ENCODE measurements at places on chromosomes 4 and X.

DNA sequence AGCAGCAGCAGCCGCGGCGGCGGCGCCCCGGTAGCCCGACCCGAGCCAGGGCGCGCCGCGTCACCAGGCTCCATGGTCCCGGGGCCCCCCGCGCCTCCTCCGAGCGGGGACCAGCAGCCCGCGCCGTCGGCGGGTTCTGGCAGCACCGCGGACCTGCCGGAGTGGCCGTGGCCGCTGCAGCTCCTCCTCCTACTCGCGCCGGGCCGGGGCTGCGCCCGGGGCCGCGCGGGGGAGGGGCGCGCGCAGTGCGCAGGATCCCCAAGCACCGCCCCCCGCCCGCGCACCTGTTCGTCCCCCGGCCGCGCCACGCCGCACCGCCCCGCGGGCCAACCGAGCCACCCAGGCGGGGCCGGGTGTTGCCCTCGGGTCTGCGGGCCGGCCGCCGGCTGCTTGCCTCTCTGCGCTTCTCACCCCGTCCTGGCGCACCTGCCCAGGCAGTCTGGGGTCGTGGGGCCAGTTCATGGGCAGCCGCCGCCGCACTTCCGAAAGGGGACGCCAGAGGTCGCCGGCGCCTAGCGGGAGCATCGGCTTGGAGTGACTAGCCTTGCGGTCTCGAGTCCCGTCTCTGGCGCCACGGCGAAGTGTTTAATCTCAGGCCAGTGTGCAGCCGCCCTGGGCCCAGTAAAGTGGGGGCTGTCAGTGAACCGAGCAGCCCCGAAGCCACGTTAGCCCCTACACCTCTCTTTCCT is at the start of gene SLC9A7:
SLC9A7 (minus strand) TSS at position 163 of the 689 bp plus-strand sequence; CDS start at position 74, 89 bp downstream.
- peak; percentile 59 for DNase-seq

DNA sequence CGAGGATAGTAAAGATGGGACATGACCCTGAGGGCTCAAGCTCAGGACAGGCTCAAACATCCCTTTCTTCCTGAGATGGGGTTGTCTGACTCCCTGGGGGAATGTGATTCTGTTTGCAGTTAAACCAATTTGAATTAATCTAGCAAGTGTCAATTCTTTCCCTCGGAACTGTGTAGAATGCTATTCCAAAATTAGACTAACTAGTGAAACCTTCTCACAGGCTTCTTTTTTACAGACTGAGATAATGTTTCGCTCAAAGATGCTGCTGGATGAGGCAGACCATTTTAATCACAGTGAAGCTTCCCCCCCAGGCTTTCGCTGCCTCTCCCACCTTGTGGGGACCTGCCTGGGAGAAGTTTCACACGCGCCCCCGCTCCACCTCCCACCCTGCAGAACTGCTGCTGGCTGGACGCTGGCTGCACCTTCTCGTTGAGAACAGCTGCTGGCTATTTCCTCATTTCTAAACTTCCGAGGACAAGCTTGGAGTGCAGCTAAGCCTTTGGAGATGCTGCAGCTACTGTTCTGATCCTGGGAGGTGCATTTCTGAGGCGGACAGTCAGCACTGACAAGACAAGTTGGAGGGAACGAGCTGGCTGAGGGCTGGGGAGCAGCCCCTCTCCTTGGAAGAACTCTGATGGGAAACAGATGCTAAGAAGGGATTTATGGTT is 297.8 kb downstream of the RAPGEF2 start:
- DNase-seq: no peak

- DNase-seq: no peak
These were observed 10.5 kb downstream of the TBC1D14 start for GRCh38 chr4:6920171-6920570.

DNA sequence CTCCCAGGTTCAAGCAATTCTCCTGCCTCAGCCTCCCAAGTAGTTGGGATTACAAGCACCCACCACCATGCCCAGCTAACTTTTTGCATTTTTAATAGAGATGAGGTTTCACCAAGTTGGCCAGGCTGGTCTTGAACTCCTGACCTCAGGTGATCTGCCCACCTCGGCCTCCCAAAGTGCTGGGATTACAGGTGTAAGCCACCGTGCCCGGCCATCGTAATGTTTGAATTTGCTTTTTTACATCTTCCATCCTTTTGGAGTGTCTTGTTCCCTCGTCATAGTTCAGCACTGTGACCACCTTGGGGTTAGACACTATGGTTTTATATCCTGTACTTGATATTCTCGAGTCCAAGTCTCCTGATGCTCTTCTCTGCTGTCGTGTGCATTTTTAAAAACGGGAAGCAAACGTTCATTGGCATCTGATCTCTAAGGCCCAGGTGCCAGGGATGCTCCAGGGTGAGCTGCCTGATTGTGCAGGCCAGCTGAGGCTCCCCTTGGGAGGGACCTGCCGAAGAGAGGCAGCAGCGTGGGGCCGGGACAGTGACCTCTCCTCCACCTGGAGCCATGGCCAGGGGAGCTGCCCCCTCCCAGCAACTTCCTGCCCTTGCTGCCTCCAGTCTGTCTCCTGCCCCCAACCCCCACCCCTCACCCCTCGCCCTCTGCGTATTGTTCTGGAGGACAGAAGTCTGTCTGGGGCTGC is 16.7 kb downstream of the DGKQ start:
- no peak for DNase-seq

- no peak for DNase-seq
These were observed 68.4 kb upstream of the IQCM start for GRCh38 chr4:149884046-149884445.

- DNase-seq: no peak
These were observed 6.6 kb downstream of the TLL1 start for GRCh38 chr4:165879641-165880040.

DNA sequence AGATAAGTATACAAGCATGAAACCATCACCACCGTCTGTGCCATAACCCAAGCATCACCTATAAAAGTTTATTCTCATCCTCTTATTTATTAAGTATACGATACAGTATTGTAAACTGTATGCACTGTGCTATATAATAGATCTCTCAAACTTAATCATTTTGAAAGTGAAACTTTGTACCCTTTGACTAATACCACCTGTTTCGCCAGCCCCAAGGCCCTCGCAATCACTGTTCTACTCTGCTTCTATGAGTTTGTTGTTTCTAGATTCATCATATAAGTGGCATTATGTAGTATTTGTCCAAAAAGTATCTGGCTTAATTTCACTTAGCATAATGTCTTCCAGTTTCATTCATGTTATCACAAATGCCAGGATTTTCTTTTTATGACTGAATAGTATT is 72.1 kb upstream of the DOCK11 start:
- no peak for DNase-seq

- no peak for DNase-seq
These were observed 7.5 kb upstream of the PDLIM3 start for GRCh38 chr4:185542626-185543315.

DNA sequence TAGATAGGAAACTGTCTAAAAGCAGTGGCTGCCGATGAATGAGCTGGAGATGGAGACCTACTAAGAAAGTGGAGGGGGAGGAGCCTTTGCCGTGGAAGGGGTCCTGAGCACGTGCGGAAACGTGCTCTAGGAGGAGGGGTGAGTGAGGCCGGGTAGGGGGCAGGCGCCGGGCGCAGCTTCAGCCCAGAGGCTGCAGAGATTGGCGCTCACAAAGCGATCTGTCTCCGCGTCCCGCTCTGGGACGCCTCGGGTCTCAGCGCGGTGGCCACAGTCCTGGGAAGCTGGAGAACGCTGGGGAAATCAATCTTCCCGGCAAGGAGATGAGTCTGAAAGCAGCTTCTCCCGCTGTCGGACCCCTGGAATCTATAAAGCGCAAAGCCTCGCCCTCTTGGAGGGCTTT is 444 bp upstream of the ARHGAP6 start:
- no peak for DNase-seq

- DNase-seq: no peak
These were observed 23.9 kb downstream of the SORBS2 start for GRCh38 chr4:185787926-185788679.

DNA sequence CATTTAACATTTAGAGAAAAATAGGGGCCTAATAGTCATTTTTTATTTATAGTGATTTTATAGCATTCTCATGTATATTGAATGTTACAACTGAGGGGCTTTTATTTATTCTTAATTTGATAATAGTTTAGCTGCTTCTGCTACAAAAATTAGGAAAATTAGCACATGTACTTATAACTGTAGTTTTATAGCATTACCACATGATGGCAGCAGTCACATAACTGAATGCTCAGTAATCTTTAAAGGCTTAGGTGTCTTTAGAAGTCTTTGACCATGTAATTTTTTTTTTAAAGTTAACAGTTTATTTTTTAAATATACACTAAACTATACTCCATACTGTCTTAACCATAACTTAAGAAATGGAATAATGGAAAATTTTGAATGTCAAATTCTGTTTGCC is 136.6 kb downstream of the STAG2 start:
- no peak for DNase-seq

- DNase-seq: no peak
These were observed 47.4 kb upstream of the GPR101 start for GRCh38 chrX:137081239-137081638.

DNA sequence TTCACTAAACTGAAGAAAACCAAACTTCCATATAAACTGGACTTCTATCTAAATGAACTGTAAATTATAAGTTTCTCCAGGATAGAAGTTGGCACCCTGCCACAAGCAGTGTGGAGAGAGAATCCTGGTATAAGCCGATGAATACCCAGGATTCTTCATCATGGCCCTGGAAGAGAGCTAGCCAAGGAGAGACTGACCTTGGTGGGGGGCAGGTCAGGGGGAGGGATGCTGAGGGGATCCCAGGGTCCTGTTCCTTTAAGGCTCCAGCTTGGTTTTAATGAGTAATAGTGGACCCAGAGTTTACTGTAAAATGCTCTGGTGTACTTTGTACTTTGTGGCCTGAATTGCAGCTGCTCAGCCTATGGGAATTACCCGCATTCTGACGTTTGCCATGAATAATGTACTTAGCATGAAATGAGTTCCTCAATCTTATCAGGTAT is 16.9 kb downstream of the RASSF6 start:
- DNase-seq: no peak

DNA sequence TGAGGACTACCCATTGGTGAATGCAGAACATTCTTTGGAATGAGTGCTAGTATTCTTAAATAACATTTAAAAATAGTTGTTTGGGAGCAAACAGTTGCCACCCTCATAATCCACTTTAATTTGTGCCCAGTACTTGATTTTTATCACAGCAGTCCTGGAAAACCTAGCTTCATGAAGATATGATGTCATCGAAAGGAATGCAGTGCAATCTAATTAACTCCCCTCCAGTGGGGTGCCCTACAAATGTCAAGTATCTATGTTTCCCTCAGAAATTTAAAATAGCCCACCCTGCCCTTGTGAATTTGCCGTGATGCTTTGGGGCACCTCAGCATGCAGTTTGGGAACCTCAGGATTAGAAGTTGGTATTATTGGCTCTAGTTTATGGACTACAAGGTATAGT is 5.4 kb downstream of the RAB9A start:
- DNase-seq: no peak

DNA sequence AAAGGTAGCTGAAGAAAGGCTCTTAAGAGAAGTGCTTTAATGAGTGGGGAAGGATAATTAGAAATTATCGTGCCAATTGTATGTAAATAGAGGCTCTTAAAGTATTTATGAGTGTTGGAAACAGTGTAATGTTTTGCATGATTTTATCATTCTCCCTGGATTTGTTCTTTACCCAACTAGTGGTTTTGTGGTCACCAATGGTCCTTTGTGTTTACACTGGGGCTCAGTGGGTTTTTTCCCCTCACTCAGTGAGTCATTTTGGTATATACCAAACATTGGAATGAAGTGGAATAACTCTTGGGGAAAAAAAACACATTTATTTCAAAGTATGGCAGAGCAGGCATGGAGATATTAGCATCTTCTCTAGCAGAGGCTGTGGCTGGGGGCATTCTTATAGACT is 20.8 kb upstream of the LGI2 start:
- DNase-seq: no peak

- no peak for DNase-seq
These were observed 8.9 kb downstream of the JADE1 start for GRCh38 chr4:128818442-128818841.

DNA sequence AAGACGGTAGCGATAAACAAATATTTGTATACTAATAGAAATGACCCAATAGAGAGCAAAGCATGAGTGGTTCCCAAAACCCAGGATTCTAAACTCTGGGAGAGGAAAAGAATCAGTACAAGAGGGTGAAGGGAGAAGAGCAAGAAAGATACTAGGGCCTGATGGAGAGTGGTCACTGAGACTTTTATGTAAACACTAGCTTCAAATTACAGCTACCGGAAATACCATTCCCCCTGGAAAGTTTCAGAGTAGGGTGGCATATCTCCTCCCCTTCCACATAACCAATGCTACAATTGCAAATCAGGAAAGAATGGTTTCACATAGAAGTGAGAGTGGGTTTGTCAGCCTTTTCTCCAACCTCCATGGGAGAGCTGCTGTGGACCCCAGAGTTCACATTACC is 77.1 kb downstream of the EIF4E start:
- no peak for DNase-seq

- DNase-seq: no peak
These were observed 145.4 kb downstream of the STIM2 start for GRCh38 chr4:27005905-27006590.

- no peak for DNase-seq
These were observed at the start of gene BEND4 for GRCh38 chr4:42152507-42153504. TSS of gene BEND4 (minus strand) at chr4:42152655. CDS start at chr4:42152143, 512 bp downstream.

- DNase-seq: no peak
These were observed 7.2 kb upstream of the MAMLD1 start for GRCh38 chrX:150355913-150356312.

GRCh38 chr4:88802138-88802537 is 104.5 kb upstream of the NAP1L5 start:
- no peak for DNase-seq

- no peak for DNase-seq
These were observed 1.4 kb upstream of the PHKA1 start for GRCh38 chrX:72715546-72715945.

DNA sequence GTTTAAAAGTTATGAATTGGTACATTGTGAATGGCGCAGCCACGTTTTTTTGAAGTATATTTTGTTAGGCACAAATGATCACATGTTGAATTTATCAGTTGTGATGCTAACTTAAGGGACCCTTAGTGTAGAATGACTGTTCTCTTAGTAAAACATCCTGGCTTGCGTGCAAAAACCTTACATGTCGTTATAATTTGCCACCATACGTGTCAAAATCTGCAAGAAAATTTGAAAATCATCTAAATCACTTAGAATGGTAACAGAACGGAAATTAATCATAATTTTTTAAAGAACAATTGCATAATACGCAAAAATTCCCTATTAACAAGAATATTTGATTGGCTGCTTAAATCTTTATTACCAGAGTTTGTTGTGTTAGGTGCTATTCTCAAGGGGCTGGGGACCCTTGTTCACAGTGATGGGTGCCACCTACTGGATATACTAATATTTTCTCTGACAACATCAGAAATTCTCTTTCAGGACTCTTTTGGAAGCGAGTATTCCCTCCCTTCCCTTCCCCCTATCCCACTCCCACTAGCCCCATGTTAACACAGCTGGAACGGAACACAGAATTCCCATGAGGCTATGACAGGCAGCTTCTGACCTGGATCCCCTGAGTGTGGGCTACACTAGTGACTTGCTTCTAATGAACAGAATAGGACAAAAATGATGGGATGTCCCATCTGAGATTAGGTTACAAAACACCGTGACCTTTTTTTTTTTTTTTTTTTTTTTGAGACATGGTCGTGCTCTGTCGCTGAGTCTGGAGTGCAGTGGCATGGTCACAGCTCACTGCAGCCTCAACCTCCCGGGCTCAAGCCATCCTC is 71.8 kb downstream of the SUPT20HL2 start:
- DNase-seq: no peak
